D341Med (cell line): ENCODE measurements at places on chromosomes 1 and 21.

- DNase-seq, result no peak
Measured at GRCh38 chr1:203091761-203092330, 6.0 kb upstream of the MYOG start.

DNA sequence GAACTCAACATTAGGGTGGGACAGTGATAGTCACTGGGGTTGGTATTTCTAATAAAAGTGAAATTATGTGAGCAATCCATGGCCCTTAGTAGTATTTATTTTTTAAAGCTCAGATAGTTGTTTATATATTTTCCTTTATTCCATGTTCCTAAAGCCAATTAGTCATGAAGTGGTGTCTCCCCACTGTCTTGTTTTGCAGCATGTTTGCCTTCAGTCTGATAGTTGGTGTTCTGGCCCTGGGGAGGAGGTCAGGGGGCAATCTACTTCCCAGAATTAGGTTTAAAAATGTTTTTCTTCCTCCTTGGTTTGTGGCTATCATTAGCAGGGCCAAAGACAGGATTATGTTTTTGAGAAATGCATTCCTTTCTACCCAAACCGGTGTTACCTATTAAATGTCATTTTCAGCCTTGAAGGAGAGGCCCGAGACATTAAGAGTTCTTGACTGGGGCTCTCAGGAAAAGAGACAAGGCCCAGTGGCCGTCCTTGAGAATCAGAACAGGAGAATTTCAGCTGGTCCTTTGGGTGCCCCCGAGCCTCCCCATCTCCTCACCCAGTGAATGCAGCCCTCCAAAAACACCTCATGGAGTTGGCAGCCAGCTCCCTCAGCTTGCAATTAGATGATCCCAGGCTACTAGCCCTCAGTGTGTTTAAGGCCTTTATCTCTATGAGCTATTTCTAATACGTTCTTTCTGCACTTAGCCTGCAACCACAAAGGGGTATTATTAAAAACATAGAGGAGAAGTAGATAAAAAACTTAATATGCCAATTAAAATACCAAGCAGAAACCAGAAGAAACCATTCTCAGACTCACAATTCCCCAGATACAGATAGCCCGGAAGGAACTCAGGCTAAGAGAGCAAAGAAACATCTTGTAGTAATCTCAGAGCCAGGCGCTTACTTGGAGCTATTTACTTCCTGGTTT, 71.3 kb upstream of the NGF start:
- no peak for DNase-seq

DNA sequence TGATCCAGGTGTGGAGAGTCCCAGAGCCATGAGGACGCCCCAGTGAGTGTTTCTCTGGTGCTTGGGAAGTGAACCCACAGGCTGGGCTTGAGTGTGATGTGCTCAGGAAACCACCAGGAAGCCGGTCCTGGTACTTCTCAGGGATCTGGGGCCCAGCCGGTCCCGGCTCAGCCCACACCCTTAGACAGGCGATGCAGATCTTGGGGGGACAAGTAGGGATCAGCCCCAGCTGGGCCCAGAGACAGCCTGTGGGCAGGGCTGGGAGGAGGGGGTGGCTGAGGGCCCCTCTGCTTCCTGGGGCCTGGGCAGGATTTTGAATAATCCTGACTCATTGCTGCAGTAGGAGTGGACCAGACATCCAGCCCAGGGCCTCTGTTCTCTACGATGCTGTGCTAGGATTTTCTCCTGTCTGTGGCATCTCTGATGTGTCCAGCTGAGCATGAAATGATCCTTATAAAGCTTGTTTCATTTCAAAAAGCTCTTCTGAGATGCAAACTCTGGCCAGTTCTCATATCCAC, 698.0 kb downstream of the PTPRU start:
- DNase-seq, result no peak

- DNase-seq, result no peak
Measured at GRCh38 chr1:8031176-8031785, 5.2 kb upstream of the ERRFI1 start.

DNA sequence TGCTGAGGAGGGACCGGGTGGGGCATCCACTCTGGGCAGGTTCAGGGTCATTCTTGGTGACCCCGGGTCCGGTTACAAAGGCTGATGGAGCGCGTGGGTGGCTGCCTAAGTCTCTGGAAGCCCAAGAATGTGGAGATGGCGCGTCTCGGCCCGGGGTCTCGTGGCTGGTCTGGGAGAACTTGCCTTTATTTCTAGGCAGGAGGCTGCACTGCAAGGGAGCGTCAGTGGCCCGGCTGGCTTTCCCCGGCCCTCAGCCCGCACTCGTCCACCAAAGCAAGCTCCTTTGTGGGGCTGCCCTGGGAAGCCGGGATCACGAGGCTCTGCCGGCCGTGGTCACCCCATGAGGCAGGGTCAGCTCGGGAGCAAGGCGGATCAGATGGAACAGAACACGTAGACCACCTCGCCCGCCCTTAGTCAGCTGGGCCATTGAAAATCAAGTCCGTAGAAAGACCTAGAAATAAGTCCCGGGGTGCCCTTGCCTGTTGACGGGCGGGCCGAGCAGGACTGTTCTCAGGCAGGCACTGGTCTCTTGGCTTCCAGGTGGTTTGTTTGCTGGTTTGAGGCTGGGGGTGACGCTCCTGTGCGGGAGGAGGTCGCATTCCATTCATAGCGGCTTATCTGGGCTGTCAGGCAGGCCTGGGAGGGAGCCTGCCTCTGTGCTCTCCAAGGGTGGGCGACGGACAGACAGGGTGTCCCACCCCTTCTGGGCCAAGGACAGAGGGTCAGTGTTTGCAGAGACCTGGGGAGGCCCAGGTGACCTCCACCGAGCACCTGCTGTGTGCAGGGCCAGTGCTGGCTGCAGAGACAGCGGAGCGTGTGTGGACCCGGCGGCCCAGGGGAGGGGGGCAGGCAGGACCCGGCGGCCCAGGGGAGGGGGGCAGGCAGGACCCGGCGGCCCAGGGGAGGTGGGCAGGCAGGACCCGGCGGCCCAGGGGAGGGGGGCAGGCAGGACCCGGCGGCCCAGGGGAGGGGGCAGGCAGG, 25.8 kb downstream of the COL18A1 start:
- no peak for DNase-seq

- DNase-seq, result no peak
Measured at GRCh38 chr1:203517426-203518110, 23.6 kb downstream of the OPTC start.

- no peak for DNase-seq
Measured at GRCh38 chr1:234840843-234841242, 230.9 kb upstream of the IRF2BP2 start.

GRCh38 chr1:83023212-83023611, 975.7 kb downstream of the TTLL7 start:
- no peak for DNase-seq

DNA sequence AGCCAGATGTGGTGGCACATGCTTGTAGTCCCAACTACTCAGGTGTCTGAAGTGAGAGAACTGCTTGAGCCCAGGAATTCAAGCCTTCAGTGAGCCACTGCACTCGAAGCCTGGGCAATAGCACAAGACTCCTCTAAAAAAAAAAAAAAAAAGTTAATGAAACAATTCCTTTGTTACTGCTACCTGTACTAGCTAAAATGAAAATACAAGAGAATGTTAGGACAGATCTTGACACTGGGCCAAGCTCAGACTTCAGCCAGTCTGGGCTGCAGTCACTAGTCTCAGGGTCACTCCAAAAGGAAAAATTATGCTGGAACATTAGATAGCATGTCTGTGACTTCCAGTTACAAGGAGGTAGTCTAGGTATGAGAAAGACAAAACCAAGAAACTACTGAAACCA, 56.5 kb downstream of the TRIM33 start:
- no peak for DNase-seq

DNA sequence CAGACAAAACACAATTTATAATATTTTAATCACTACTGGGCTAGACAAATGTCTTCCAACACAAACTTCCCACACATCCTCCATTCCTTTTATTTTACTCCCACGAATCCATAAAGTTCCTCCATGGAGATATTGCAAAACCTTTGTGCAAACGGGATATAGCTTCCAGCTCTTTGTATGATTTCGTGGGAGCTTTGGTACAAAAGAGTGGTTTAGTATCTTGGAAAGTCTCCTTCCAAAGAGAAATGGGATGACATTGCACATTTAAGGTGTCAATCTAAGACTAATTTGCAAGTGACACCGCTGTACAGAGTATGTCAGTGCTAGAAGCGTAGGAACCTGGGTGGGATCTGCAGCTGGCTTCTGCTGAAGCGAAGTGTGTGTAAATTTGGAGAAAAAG, 455.2 kb upstream of the RUNX1 start:
- DNase-seq, result no peak

- no peak for DNase-seq
Measured at GRCh38 chr1:209383422-209383821, 200.1 kb upstream of the CAMK1G start.

DNA sequence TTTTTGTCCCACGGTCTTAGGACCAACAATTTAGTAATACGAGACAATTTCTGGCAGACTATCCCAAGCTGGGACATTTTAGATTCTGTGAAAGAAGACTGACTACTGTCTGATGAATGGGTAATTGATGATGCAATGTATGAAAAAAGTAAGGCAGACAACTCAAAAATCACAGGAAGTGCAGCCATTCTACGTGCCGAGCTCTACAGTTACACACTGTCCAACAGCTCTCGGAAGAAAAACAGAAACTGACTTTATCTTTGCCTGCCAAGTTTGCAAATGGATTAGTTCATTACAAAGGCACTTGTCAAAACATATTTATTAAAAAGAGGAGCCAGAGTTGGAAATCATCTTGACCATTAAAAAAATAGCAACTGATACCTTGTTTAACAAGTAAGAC, 31.3 kb downstream of the ZBTB8B start:
- DNase-seq, result no peak

DNA sequence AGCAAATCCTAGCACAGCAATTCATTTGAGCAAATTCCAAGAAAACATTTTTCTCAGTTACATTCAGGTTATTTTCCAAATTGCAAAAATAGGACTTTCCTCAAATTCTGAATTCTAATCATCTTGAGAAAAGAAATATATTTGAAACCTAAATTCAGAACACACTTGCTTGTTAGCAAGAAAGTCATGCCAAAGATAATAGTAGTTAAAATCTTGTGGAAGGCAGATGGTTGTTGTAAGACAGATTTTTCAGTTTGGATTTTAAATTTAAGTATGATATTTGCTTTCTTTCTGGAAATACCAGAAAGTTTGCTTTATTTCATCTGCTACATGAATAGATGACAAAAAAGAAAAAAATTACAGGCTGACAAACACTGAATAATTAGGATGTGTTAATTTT, 29.1 kb downstream of the SNX7 start:
- DNase-seq, result no peak

DNA sequence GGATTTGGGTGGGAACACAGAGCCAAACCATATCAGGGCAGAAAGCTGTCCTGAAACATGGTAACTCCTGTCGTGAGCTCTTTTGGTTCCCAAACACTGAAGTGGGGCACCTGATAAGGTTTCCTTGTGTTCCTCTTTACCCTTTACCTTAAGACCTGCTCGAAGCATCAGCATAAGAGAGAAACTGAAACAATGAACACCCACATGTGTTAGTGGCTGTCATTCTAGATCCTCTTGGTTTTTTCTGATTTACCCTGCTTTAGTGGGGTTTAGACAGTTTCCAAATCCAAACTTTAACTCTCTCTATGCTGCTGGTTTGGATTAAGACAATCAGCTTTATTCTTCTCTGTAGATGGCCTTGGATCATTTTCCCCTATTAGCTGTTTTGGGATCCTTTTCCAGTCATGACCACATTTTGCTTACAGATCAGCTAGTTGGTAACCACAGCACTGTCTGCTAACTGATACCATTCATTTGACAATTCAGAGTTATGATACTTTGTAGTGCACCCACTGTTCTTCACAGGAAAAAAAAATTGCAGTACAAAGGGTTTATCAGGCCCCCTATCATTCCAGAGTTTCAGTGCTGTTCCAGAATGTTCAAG, 975 bp upstream of the MNDA start:
- no peak for DNase-seq

- DNase-seq, result no peak
Measured at GRCh38 chr1:162710345-162710744, 78.1 kb downstream of the DDR2 start.

GRCh38 chr1:8004803-8005573, 21.1 kb downstream of the ERRFI1 start:
- no peak for DNase-seq

- no peak for DNase-seq
Measured at GRCh38 chr1:56202796-56203492, 376.4 kb downstream of the PLPP3 start.

DNA sequence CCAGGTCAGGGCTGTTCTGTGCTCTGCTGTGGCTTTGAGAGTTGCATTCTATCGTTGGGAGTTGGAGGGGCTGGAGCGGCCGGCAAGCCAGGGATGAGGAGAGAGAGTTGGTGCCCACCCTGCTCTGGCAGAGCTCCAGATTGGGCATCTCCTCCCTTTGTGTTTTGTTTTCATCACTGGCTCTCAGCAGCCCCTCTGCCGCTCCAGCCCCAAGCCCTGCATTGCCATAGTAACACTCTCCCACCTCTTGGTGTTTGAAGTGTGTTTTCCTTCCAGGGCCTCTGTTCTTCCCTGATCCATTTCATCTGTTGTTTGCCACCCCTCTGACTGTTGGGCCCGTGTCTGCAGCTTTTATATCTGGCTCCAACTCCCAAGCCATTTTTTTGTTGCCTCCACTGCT, 152.7 kb downstream of the URB2 start:
- no peak for DNase-seq

- DNase-seq, result no peak
Measured at GRCh38 chr1:109873278-109874175, 37.1 kb upstream of the CSF1 start.

DNA sequence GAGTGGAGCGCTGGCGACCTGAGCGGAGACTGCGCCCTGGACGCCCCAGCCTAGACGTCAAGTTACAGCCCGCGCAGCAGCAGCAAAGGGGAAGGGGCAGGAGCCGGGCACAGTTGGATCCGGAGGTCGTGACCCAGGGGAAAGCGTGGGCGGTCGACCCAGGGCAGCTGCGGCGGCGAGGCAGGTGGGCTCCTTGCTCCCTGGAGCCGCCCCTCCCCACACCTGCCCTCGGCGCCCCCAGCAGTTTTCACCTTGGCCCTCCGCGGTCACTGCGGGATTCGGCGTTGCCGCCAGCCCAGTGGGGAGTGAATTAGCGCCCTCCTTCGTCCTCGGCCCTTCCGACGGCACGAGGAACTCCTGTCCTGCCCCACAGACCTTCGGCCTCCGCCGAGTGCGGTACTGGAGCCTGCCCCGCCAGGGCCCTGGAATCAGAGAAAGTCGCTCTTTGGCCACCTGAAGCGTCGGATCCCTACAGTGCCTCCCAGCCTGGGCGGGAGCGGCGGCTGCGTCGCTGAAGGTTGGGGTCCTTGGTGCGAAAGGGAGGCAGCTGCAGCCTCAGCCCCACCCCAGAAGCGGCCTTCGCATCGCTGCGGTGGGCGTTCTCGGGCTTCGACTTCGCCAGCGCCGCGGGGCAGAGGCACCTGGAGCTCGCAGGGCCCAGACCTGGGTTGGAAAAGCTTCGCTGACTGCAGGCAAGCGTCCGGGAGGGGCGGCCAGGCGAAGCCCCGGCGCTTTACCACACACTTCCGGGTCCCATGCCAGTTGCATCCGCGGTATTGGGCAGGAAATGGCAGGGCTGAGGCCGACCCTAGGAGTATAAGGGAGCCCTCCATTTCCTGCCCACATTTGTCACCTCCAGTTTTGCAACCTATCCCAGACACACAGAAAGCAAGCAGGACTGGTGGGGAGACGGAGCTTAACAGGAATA, 4.2 kb downstream of the TFAP2E start:
- DNase-seq, result no peak
